ENCODE measurements at places on chromosomes 12 and 14.

DNA sequence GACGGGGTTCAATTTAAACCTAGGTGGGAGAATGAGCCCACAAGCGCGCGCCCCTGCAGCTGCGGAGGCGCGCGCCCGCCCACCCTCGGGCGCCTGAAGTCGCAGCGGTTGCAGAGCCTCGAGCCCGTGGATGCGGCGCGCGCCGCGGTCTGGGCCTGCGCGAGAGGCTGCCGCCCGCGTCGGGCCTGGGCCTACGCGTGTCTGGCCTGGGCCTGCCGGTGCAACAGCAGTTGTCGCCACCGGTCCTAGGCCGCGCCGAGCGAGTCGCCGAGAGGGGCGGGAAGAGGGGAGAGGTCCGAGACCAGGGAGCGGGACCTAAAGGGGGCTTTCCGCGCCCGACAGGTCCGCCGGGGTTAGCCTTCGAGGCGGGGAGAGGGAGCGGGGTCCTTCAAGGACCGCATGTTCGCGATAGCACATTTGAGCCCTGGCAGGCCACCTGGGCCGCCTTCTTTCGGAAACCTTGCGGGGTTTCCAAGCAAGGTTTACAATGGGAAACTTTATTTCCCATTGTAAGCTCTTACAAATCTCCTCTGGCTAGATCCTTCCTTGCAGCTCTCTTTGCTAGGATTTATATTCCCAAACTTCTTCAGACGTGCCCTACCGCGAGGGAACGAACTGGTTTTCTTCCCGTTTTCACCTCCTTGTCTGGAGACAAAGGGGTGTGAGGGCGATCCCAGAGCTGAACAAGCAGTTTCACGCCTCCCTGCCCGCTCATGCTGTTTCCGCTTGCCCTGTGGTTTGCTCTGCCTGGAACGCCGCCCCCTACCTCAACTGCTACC is 6.8 kb downstream of the SIX6 start:
- DNase-seq, result no peak

GRCh38 chr14:65228956-65229747 is 126.8 kb upstream of the MAX start:
- no peak for DNase-seq

DNA sequence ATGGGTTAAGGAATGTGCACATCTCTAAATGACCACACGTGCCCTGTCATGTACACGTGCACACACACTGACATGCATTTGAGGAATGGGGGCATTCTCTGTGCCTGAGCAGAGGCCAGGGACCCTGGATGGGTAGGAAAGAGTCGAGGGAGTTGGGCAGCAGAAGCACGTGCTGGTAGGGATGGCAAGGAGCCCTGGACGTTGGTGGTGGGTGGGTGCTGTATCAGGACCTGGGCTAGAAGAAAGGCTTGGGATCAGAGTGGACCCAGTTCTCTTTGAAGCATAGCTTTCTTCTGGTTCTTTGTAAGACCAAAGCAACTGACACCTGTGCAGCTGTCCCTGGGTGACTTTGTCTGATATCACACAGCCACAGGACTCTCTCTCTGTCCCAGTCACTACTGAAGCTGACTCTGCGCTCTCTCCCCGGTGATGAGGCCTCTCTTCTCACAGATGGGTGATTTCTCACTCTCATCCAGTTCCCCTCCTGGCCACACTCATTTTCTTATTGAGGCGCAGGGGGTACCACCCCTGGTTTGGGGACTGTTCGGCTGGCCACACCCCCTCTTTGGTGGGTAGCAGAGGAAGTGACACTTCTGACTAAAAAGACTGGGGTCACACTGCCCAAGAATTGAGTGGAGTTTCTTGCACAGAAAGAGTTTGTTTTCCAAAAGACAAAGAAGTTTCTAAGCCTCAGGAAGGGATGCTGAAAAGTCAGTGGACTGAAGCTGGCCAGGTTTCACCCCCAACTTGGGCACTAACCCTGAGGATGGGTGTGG is 171.7 kb upstream of the RTL1 start:
- no peak for DNase-seq

DNA sequence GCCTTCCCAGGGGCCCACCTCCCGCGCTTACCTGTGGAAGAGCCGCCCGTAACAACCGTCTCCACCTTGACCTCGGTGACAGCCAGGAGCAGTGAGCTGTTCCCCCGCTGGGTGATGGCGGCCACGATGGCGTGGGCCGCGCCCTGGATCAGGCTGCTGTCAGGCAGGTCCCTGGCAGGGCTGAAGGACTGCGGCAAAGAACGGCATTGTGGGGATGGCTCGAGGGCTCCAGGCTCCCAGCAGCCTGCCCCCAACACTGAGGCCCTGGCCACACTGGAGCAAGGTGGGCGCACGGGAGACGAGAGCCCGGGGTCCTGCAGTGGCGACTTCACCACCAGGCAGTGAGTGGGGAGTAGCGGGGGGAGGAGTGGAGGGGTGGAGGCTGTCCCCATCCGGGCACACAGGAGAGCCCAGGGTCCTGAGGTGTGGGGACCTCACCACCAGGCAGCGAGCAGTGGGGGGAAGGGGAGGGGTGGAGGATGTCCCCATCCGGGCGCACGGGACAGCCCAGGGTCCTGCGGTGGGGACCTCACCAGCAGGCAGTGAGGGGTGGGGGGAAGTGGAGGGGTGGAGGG is 25.0 kb downstream of the JAG2 start:
- no peak for DNase-seq

- no peak for DNase-seq
Measured at GRCh38 chr14:65410640-65411039, 1.9 kb upstream of the FUT8 start.

GRCh38 chr14:93996130-93996695 is 888 bp upstream of the CCDC197 start:
- no peak for DNase-seq

- DNase-seq, result no peak
Measured at GRCh38 chr14:49688701-49689030, 652 bp upstream of the POLE2 start.

DNA sequence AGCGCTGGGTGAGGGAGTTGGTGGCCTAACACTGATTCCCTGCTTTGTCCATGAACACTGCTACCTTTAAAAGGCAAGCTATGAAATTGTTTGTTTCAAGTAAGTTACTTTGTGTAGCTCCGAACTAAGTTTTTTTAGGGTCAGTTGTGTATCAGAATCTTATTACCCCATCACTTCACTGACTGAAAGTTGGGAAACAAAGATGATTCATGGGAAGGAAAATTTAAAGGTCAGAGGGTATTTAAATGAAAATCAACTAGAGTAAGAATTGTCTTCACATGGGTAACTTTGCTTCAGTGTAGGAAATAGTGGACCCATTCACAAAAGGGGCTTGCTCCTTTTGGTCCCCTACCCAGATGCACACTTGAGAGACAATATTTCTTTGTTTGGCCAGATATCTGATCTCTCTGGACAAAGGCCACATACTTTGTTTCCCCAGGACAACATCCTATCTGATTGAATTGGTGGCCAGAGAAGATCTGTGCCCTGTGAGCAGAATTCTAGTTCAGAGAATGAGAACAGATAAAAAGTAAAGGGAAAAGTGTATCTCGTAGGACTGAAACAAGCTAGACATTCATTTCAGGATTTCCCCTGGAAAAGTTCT is 53.5 kb downstream of the RAB35 start:
- DNase-seq, result no peak

DNA sequence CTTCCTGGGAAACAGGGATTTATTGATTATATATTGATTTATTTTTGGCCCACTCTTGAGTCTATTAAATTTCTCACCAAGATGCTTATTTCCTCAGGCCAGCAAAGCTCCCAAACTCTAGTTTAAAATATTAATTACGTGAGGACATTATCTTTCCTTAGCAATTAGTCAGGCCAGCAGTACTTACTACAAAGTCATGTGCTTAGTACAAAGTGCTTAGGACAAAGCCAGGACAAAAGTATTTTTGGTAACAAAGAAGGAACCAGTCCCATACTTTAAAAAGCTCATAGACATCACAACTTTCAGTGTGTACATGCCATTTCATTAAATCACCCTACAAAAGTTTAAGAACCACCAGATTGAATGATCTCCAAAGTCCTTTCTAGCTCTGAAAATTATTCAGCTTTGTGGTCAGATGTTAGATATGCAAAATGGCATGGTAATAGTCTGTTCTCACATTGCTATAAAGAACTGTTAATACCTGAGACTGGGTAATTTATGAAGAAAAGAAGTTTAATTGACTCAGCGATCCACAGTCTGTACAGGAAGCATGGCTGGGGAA is 94.7 kb upstream of the PWP1 start:
- DNase-seq, result no peak

DNA sequence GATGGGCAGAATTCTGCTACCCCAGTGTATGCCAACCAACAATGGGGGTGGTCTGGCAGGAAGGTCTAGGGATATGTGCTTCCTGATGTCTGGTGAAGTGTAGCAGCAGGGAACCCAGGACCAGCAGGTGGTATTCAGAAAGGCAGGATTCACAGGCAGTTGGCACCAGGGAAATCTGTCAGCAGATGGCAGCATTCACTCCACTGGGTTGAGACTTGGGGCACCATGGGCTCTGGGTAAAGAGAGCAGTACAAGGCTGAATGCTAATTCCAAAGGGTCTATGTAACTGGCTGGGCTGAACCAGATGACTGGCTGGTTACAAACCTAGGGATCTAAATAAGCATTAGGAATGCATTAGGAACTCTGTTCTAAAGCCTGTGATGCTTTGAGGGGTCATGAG is 466.9 kb upstream of the STXBP6 start:
- DNase-seq, result no peak

GRCh38 chr14:94382716-94383596 is 5.4 kb downstream of the SERPINA1 start:
- DNase-seq, result peak; percentile 77

DNA sequence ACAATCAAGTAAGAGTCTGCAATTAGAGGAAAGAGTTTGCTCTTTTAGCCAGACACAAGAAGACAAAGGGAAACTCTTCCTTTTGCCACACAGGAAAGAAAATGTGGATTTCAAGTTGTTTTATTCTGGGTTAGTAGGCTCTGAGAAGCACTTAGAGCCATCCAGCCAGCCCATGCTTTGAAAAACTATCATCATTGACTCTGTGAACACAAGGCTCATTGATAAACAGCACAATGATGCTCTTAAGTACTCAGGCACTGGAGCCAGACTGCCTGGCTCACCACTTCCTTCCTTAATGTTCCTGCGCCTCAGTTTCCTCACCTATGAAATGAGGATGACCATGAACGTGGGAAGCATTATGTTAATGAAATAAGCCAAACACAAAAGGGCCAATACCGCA is 150.2 kb upstream of the EEA1 start:
- no peak for DNase-seq

GRCh38 chr12:124881123-124881522 is 17.5 kb upstream of the SCARB1 start:
- DNase-seq, result no peak

DNA sequence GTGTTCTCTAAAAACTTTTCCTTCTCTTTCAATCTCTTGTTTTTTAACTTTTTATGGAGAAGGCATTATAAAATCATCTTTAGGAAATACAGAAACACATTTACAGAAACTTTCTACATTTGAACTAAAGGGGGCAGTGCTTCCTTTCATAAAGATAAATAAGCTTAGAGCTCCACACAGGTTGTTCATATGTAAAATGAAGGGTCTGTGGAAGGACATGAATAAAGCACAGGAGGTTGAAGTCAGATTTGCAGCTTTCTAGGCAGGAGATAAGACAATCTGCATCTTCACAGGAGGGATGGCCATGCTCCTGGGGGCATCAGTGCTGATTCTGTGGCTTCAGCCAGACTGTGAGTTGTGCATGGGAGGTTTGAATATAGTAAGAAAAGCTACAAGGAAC is 426.0 kb downstream of the DAD1 start:
- no peak for DNase-seq

- DNase-seq, result no peak
Measured at GRCh38 chr12:22491034-22491433, 53.3 kb downstream of the C2CD5 start.

DNA sequence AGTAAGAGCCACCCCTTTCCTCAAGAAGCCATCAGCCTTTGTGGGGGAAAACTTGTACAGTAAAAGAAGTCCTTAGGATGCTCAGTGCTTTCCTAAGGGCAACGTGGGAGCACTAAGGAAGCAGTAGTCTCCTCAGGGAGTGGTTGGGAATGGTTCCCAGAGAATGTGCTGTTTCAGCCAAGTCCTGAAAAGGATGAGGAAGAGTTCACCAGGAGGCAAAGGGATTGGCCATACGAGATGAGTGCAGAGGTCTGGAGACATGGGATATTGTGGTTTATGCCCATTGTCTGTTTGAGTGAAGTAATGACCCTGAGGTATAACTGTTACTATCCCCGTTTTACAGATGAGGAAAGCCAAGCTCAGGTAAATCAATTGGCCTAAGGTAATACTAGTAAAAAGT is 86.0 kb upstream of the ATF1 start:
- DNase-seq, result no peak

- no peak for DNase-seq
Measured at GRCh38 chr12:7113389-7113871, 4.4 kb upstream of the C1RL start.

GRCh38 chr12:91511795-91512420 is 329.3 kb upstream of the DCN start:
- no peak for DNase-seq

DNA sequence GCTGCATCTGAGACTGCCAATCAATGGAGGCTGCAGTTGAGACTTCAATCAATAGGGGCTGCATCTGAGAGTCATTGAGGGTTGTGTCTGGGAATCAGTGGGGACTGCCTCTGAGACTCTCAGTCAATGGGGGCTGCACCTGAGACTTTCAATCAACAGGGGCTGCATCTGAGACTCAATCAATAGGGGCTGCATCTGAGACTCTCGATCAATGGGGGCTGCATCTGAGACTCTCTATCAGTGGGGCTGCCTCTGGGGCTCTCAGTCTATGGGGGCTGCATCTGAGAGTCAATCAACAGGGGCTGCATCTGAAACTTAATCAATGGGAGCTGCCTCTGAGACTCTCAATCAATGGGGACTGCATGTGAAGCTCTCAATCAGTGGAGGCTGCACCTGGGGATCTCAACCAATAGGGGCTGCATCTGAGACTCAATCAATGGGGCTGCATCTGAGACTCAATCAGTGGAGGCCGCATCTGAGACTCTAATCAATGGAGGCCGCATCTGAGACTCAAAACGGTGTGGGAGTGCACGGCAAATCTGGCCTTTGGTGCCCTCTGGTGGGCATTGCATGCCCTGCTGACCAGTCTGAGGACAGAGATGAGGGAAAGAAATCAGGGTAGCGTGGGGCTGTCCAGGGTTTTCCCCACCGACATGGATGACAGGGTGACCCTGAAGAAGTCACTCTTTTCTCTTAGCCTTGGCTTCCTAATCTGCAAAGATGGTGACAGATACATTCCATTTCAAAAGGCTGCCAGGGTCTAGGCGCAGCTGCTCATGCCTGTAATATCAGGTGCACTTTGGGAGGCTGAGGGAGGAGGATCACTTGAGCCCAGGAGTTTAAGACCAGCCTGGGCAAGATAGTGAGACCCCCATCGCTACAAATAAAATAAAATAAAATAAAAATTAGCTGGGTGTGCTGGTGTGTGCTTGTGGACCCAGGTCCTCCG is 41.3 kb upstream of the EIF5 start:
- DNase-seq, result no peak

- no peak for DNase-seq
Measured at GRCh38 chr12:120528861-120529525, at the start of gene COQ5. TSS of gene COQ5 (minus strand) at chr12:120529158. CDS start at chr12:120529141, 17 bp downstream.

GRCh38 chr12:1634590-1635191 is 5.7 kb downstream of the WNT5B start:
- DNase-seq, result no peak

GRCh38 chr14:76848879-76849278 is 22.7 kb downstream of the LRRC74A start:
- no peak for DNase-seq
